ENCODE measurements at places on chromosomes 7 and 10. TPM values are rescaled to one million over a fixed set of nuclear protein-coding genes. Genes with fewer than 3 reads are reported as not detected.

DNA sequence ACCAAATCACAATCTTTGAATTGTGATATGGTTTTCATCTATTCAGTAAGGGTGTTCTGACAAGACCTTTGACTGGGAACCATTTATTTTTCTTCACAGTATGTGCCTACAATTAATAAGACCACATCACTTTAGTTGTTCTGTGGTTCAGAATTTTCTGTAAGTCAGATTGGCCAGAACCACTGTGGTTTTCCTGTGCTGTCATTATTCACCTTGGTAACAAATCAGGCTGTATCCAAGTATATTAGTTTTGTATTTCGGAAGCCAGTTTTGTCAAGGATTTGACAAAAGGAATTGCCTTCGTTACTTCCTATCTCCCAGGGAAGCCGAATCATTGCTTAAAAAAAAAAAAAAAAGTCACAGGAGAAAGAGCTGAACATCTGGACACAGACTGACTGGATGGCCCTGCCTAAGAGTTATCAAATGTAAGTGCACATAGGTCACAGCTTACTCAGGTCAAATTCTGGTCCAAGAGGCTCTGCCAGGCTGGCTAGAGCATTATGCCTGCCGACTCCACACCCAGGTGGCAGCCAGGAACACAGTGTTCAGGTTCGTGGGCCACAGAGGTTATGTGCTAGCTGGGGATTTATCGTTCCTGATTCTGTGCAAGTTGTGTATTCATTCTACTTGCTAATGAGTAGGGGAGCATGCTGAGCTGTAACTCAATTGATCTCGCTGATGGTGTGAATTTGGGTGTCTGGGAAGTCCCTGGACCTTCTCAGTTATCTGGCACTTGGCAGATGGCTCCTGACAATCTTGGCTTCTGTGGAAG is 175.3 kb downstream of the JAZF1 start:
- H3K27ac ChIP-seq, result no peak overlapping the region
- no peaks in the 10 kb centered on the region for H3K4me1 ChIP-seq
- H3K27me3 ChIP-seq, result no peaks in the 10 kb centered on the region

DNA sequence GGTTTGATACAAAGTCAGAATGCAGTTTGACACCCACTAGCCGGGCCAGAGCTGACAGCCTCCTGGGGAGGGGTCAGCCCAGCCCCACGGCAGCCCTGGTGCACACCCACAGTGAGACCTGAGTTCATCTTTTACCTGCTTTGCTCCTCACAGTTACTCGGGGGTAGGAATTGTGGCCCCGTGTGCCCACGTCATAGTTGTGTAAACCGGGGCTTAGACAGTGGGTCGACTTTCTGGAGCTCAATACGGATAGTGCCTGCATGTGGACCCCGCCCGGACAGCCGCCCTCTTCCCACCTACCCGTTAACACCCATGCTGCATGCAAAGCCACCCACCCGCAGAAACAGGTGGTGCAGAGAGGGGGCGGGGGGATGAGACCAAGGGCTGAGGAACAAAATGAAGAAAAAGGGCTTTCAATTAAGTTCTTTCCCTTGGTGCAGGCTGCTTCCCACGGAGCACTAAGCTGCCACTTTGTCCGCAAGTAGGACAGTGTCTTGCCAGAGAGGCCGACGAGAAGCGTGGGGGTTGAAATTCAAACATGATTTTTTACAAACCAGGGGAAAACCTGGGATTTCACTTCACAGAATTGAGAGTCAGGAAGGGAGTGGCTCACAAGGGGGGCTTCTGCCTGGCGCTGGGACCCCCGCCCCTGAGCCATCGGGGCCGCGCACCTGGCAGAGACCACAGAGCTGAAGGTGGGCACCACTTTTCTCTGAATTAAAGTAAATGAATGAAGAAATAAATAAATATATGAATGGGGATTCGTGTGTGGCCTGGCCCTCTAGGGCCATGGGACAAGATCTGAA is 24.6 kb upstream of the FOXL3 start:
- H3K27me3 ChIP-seq, result 0 out of 2 replicates have a peak, but pooled peaks cover 9% of the 10 kb centered on the region
- H3K4me1 ChIP-seq, result 0 out of 2 replicates have a peak, but pooled peaks cover 7% of the 10 kb centered on the region
- no peaks in the 10 kb centered on the region for H3K36me3 ChIP-seq
- no peak for DNase-seq

SFTPD gene
- total RNA-seq, result not detected

DNA sequence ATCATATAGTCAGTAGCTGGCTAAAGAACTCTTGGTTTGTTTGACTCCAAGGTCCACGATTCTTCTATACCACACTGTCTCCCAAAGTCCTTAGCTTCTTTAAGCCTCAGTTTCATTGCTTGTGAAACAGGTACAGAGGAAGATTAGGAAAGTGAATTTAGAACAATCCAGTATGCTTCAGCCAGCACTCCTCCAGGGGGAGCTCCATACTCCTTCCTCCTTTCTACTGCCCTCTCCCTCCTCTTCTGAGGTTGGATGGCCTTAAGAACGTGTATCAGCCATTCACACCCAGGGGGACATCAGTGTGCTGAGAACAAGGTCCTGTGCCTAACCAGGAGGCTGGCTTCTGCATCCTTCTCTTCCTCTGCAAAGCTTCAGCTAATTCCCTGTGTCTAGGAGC is 54.8 kb upstream of the CALD1 start:
- H3K4me1 ChIP-seq, result no peaks in the 10 kb centered on the region
- H3K36me3 ChIP-seq, result no peaks in the 10 kb centered on the region
- DNase-seq, result peak; percentile 19
- H3K27me3 ChIP-seq, result no peaks in the 10 kb centered on the region
- H3K4me3 ChIP-seq, result no peak overlapping the region

DNA sequence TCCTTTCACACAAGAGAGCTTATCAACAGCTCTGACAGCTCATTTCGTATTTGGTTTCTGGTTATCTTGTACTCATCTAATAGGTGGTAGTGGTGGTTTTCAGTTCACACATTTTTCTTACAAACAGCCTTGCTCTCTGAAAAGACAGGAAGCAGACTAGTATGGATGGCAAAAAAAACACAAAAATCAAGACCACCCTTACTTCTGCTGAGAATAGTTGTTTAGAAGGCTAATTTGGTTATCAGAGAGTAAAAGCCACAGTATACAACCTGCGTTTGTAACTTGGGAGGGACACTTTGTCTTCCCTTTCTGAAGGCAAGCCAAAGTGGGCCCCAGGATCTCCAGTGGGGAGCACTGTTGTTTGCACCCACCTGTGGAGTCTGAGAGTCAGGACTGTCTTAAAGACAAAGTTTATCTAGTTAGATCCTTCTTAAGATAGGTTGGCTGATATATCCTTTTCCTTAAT is 68.0 kb downstream of the PIP4K2A start:
- no peak overlapping the region for H3K27ac ChIP-seq
- no peaks in the 10 kb centered on the region for H3K4me1 ChIP-seq
- no peaks in the 10 kb centered on the region for H3K36me3 ChIP-seq

DNA sequence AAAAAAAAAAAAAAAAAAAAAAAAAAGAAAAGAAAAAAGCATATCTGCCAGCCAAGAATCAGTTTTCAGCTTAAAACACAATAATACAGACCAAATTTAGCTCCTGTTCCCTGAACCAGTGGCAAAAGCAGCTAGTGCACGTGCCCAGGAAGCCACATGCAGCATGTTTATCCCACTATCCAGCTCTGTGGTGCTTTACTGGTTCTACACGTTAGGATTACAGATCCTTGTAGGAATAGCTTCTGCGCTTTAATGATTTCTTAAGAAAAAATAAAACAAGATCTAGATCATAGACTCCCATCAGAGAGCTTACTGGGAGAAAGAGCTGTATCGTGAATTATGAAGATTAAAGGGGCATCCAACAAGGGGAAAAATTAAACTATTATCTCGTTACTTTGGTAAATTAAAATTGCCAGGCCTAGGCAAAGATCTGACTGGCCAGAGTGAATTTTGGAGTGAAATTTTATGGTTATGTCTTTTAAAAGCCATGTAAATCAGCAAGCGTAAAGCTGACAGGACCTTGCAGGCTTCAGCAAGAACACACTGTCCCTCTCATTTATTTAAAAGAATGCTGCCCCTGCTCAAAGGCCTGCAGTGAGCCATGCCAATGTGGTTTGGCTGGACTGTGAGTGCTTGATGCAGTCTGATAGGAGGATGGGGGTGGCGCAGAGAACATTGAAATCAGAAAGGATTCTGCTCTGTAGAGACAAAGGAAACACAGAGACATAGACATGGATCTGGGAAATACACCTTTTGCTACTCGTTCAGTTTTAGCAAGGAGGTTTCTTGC is 177.3 kb upstream of the PHYHIPL start:
- no peaks in the 10 kb centered on the region for H3K4me1 ChIP-seq
- no peaks in the 10 kb centered on the region for H3K27me3 ChIP-seq
- no peaks in the 10 kb centered on the region for H3K36me3 ChIP-seq
- H3K27ac ChIP-seq, result no peak overlapping the region
- DNase-seq, result no peak
- no peak overlapping the region for H3K4me3 ChIP-seq

FIGNL1 gene
- 18.7 TPM for total RNA-seq

FFAR4 gene
- total RNA-seq, result 0.25 TPM

DNA sequence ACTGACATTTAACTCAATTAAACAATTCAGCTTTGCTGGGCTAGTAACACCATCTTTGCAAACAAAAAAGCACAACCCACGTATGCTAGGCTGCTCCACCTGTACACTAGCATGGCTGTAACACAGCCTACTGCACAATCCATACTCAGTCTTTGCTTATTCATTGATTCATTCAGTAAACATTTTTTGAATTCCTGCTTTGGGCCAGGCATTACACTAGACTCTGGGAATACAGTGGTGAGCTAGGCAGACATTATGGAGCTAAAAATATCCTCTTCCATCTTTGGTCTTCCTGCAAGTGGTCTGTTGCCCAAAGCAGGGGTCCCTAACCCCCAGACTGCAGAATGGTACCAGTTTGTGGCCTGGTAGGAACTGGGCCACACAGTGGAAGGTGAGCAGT is 9.9 kb downstream of the CNNM1 start:
- H3K4me1 ChIP-seq, result no peaks in the 10 kb centered on the region
- H3K27ac ChIP-seq, result no peak overlapping the region
- no peaks in the 10 kb centered on the region for H3K36me3 ChIP-seq
- no peaks in the 10 kb centered on the region for H3K27me3 ChIP-seq

DNA sequence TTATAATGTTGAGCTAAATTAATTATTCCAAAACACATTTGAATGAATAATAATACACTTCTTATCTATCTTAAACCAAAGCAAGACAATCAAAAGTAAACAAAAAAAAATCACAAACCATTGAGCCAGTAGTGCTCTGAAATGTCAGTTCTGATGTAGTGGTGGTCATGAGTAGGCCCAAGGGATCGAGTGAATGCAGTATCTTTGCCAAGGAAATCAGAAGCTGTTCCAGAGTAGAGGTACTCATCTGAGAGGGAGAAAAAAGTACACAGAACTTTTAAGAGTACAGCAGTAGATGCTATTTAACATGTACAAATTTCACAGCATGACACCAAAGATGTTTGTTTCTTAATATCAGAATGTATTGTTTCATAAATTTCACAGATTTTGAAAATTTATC is 121.5 kb downstream of the SEMA3D start:
- no peaks in the 10 kb centered on the region for H3K36me3 ChIP-seq
- no peaks in the 10 kb centered on the region for H3K27me3 ChIP-seq
- H3K4me3 ChIP-seq, result no peak overlapping the region

ADCYAP1R1 gene
- not detected for total RNA-seq

GDF2 gene
- total RNA-seq, result not detected

GRCh38 chr10:91875779-91876178 is 33.5 kb downstream of the FGFBP3 start:
- peaks cover 8% of the 10 kb centered on the region for H3K4me1 ChIP-seq
- no peak for DNase-seq
- H3K27me3 ChIP-seq, result no peaks in the 10 kb centered on the region
- H3K4me3 ChIP-seq, result no peak overlapping the region
- H3K27ac ChIP-seq, result no peak overlapping the region

GRCh38 chr10:132476146-132477065 is 61.2 kb upstream of the INPP5A start:
- no peak overlapping the region for H3K4me3 ChIP-seq
- H3K27ac ChIP-seq, result no peak overlapping the region
- peaks cover 3% of the 10 kb centered on the region for H3K27me3 ChIP-seq
- no peaks in the 10 kb centered on the region for H3K4me1 ChIP-seq
- H3K36me3 ChIP-seq, result no peaks in the 10 kb centered on the region
- no peak for DNase-seq

DNA sequence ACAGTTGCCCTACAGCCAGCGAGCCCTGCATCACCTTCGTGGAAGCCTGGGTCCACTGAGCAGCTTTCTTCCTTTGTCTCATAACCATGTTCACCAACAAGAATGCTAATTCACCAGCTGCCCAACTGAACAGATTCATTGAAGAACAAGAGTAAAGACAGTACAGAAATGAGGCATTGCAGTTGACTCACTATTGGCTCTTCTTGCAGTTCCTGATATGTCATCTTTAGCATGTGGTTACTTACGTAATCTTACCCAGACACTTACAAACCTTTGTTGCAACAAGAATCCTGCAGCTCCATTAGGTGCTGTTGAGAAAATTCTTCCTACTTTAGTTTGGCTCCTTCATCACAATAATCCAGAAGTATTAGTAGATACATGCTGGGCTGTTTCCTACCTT is 174.0 kb upstream of the TPK1 start:
- H3K4me1 ChIP-seq, result no peaks in the 10 kb centered on the region
- no peaks in the 10 kb centered on the region for H3K27me3 ChIP-seq
- H3K36me3 ChIP-seq, result no peaks in the 10 kb centered on the region
- no peak for DNase-seq
- no peak overlapping the region for H3K27ac ChIP-seq

DNA sequence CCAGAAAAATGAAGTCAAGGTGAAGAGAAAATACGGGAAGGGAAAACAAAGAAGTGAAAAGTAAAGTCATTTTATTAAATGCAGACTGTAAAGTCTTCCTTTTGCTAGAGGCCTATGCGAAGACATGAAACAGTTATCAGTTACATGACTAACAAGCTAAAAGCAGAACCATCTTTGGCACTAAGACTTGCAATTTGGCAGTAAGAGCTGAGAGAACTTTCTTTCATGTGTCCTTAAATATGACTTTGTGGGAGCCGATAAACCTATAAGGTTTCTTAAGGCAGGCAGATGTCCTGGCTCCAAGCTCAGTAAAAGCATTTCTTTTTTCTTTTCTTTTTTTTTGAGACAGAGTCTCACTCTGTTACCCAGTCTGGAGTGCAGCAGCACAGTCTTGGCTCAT is 10.4 kb downstream of the ANLN start:
- no peak for DNase-seq
- H3K27me3 ChIP-seq, result no peaks in the 10 kb centered on the region
- peaks cover 60% of the 10 kb centered on the region for H3K36me3 ChIP-seq
- H3K27ac ChIP-seq, result no peak overlapping the region
- no peaks in the 10 kb centered on the region for H3K4me1 ChIP-seq
- H3K4me3 ChIP-seq, result no peak overlapping the region

- H3K27me3 ChIP-seq, result no peaks in the 10 kb centered on the region
- H3K4me3 ChIP-seq, result no peak overlapping the region
- H3K36me3 ChIP-seq, result peaks cover 72% of the 10 kb centered on the region
- no peaks in the 10 kb centered on the region for H3K4me1 ChIP-seq
- no peak for DNase-seq
- peak overlapping the region; percentile 19 for H3K27ac ChIP-seq
Observed at GRCh38 chr7:143300959-143301935, 13.1 kb downstream of the CASP2 start.

DNA sequence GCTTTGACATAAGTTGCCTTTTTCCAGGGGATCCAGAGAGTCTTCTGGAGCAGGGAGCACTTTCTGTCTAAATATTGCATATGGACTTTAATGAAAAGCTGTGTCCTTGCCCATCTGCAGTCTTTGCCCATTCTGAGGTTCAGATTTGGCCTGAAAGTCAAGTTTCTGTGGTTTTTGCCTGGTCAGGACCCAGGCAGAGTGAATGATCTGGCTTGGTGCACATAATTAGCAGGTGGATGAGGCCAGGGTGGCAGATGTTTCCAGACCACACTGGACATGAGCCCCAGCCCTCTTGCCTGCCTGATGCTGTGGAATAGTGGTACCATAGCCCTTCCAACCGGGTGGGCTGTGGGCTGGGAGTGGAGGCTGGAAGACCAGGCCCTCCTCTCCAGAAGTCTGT is 11.0 kb downstream of the HECW1 start:
- H3K27me3 ChIP-seq, result peaks cover 87% of the 10 kb centered on the region
- H3K4me3 ChIP-seq, result no peak overlapping the region
- no peak overlapping the region for H3K27ac ChIP-seq
- no peaks in the 10 kb centered on the region for H3K36me3 ChIP-seq
- no peak for DNase-seq
- no peaks in the 10 kb centered on the region for H3K4me1 ChIP-seq

PPP1R3C gene
- total RNA-seq, result 1.5 TPM
